ENCODE measurements at places on chromosomes 4 and X.
A peak's percentile ranks its signal among the peaks of the same experiment; 100 is the strongest.

DNA sequence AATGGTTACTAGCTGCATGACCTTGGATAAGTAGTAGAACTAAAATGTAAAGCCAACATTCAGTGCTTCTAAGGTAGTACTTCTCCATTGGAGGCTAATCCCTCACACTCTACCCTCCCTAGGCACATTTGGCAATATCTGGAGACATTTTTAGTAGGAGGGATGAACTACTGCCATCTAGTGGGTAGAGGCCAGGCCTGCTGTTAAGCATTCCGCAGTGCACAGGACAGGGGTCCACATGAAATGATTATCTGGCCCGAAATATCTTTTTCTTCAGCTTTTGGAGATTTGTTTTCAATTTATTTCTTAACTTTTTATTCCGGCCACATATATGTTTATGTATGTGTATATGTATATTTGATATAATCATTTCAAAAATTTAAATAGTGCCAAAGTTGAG lies 36.0 kb upstream of the SPANXC start:
- DNase-seq, result no peak

- DNase-seq, result no peak
Observed at GRCh38 chr4:88854481-88854880, 156.9 kb upstream of the NAP1L5 start.

GRCh38 chr4:12124138-12124537 lies 695.4 kb upstream of the HS3ST1 start:
- no peak for DNase-seq

- no peak for DNase-seq
Observed at GRCh38 chrX:29071525-29072320, 484.5 kb downstream of the IL1RAPL1 start.

DNA sequence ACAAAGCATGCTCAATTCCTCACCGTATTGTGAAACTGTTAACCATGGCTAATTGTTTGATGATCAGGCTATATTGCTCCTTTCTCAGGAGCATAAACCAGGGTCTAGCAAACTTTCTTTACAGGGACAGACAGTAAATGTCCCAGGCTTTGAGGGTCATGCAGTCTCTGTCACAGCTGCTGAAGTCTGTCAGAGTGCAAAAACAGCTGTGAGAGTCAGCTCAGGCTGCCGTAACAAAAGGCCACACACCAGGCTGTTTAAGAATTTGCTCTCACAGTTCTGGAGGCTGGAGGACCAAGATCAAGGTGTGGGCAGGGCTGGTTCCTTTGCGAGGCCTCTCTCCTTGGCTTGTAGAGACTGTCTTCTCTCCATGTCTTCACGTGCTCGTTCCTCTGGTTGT lies 75.6 kb downstream of the GPR143 start:
- DNase-seq, result no peak

- DNase-seq, result no peak
Observed at GRCh38 chr4:77220828-77221613, 64.0 kb downstream of the CCNG2 start.

GRCh38 chr4:140715119-140715518 lies 41.1 kb downstream of the TBC1D9 start:
- no peak for DNase-seq

- DNase-seq, result no peak
Observed at GRCh38 chrX:149255860-149256259, 249.2 kb downstream of the IDS start.

DNA sequence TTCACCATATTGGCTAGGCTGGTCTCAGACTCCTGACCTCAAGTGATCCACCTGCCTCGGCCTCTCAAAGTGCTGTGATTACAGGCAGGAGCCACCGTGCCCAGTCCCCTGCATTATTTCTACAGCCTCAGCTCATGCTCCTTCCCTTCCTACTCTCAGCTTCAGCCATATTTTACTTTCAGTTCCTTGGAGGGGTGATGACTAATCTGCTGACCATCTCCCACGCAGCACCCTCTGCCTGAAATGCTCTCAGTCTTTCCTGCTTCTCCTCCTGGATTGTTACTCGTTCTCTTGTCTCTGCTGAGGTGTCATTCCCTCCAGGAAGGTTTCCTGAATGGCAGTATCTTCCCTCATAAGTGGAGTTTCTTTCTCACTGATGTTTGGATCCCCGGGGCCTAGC lies 63.3 kb downstream of the MOSPD2 start:
- DNase-seq, result no peak

DNA sequence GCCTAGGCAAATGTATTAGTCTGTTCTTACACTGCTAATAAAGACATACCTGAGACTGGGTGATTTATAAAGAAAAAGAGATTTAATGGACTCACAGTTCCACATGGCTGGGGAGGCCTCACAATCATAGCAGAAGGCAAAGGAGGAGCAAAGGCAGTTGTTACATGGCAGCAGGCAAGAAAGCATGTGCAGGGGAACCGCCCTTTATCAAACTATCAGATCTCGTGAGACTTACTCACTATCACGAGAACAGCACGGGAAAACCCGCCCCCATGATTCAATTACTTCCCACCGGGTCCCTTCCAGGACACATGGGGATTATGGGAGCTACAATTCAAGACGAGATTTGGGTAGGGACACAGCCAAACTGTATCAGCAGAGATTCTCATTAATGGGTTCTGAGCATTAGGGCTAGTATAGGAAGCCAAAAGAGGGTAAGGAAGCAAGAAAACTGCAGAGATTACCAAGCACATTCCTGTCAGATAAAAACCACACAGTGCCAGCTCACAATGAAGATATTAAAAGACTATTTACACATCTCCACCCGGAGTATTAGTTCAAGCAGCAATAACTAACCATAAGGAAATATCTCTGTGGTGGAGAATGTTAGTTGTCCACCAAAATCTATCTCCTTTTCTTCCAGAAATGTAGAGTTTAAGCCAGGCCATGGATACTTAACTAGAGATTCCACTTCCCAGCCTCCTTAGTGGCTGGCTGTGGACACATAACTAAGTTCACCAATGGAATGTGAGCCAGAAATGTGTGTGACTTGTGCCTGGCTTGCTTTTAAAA lies 61.2 kb upstream of the HOPX start:
- DNase-seq, result no peak

GRCh38 chr4:182918044-182918607 lies 940 bp upstream of the DCTD start:
- no peak for DNase-seq

GRCh38 chr4:129323658-129324057 lies 227.7 kb downstream of the C4orf33 start:
- no peak for DNase-seq

GRCh38 chr4:165326831-165327210 lies 648 bp upstream of the MSMO1 start:
- no peak for DNase-seq

- no peak for DNase-seq
Observed at GRCh38 chr4:14924076-14924811, 78.0 kb upstream of the CPEB2 start.

GRCh38 chr4:5940470-5941203 lies 47.8 kb upstream of the CRMP1 start:
- no peak for DNase-seq

GRCh38 chrX:41036668-41037326 lies 48.4 kb upstream of the USP9X start:
- no peak for DNase-seq

DNA sequence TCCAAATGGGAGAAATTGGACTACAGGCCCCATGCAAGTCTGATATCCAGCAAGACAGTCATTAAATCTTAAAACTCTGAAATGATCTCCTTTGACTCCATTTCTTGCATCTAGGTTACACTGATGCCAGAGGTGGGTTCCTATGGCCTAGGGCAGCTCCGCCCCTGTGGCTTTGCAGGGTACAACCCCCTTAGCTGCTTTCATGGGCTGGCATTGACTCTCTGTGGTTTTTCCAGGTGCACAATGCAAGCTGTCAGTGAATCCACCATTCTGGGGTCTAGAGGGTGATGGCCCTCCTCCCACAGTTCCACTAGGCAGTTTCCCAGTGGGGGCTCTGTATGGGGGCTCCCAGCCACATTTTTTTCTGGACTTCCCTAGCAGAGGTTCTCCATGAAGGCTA lies 228.5 kb upstream of the ADAMTS3 start:
- DNase-seq, result no peak

GRCh38 chrX:135737366-135738071 lies 24.1 kb downstream of the CT45A1 start:
- no peak for DNase-seq

DNA sequence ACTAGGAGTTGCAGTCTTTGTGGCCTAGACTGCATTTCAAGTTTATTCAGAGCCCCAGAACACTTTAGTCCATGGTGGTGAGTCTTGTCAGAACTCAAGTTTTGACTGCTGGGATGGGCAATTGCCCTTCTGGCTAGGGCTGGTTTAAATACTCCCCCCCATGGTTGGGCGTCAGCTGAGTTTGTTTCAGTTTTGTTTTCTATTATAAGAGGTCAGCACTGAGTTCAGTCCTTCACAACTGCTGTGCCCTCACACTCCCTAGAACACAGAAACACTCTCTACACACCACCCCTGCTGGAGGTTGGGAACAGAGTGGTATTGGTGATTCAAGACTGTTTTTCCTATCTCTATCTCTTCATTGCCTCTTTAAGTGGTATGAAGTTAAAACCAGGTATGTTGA lies 217.0 kb downstream of the GUCY2F start:
- DNase-seq, result no peak

GRCh38 chr4:59920416-59920815 lies 1279.7 kb upstream of the ADGRL3 start:
- no peak for DNase-seq

DNA sequence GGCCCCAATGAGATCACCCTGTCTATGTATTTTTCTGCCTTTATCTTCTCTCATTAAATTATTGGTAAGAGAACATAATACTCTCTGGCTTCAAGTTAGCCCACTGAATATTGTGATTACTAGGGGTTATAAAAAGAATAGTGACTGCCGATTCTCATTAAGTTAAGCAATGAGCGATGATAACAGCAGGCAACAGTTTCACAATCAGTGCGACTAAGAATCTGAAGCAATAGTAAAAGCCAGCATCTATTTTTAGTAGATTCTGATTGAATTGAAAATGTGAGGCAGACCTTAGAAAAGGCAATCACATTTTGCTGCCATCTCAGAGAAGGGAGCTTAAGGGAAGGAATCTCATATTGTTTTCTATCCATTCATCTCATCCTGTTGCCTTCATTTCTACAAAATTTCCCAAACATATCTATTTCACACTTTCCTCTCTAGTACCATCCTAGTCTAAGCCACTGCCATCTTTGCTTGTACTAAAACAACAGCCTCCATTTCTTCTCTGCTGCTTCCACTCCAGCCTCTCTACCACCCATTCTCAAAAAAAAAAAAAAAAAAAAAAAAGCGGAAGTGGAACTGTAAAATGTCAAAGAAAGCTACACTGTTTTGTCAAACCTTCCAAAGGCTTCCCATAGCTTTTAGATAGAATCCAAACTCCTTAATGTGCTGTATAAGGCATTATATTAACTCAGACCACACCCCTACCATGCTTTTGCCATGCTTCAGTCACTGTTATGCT lies 17.4 kb downstream of the GABRA4 start:
- DNase-seq, result no peak

DNA sequence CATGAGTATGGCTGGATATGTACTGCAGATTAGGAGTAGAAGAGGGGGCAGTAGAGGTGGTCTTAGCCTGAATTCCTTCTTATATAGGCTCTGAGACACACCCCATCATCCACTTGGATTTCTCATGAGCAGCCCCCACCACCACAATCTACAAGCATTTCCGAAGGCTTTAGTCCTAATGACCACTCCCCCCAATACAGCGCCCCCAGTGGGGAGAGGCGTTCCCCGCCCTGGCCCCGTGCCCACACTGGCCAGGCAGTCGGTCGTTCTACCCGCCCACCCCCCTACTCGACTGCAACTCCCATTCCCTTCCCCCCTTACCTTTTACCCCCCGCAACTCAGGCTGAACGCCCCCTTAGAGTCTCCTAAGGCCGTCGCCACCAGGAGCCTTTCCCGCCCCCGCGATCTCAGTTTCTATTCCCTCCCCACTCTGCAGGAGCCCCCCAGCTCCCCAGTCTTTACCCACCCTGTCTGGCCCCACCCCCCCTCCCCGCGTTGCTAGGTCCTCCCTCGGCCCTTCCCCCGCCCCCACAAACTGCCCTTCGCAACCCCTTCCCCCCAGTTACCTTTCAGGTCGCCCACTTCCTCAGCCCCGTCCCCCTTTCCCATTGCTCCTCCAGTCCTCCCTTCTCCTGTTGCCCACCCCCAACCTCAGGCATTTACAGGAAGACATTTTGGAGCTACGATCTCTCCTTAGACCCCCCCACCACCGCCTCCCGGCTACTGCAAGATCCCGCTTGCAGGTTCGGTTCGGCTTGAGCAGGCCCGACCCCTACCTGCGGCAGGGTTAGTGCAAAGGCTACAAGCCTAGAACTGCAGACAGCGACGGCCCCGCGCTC lies 468 bp downstream of the ZMYM3 start:
- DNase-seq, result peak; percentile 15

DNA sequence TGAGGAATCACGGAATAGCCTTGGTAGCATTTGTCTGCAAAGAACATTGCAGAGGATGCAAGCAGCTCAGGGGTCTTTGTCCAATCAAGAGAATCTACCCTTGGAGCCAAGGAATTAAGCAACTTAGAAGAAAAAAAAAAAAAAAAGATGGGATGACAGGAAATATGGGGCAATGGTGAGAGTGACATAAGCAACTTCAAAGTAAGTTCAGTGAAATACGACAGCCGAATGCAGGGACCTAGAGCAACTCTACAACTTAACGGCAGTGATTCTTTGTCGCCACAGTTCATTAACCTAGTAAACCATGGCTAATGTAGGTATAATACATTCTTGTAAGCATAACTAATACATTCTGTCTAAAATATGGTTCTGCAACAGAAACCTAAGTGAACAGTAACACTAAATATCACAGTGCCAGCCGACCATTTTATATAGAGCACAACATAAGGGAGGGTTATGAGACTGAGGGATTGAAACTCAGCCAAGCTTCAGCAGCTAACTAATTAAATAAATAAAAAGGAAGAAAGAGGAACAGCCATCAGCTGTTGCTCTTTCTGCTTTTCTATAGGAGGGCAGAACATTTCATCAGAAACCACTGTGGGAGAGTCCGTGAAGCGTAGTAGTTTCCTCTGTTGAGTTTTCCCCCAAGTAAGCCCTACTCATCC lies 74.7 kb downstream of the PPARGC1A start:
- DNase-seq, result no peak

DNA sequence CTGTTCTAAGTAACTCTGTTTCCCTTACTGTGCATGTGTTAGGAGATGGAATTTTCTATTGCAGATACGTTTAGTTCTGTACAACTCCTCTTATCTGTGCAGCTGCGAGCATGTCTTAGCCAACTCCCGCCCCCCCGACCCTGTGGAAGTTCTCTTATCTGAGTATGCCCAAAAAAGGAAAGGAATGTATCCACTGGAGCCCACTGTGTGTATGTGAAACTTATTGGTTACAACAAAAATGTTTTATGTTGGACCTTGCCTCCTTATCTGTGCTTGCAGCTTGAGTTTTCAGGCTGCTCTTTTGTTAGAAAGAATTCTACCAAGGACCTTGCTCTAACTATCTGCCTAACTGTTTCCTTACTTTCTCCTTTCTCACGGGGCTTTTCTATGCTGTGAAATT lies 24.2 kb upstream of the DCAF8L2 start:
- DNase-seq, result no peak

DNA sequence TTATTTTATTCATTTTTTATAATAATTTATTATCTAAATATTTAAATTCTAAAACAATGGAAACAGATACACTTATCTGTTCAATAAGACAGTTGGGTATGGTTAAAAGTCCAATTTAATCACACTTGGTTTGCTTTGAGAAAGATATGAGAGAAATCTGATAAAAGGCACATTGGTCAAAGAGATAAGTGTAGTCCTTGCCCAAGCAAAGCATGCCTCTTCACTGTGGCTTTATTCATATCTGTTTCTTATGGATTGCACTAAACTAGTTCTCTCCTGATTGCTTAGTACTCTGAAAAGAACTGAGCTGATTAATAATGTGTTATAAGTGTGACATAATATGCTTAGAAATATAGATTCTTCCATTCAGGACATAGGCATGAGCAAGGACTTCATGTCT lies 39.8 kb downstream of the CXCL1 start:
- DNase-seq, result no peak
